ENCODE measurements at places on chromosomes 2 and 18. TPM values are rescaled to one million over a fixed set of nuclear protein-coding genes. Genes with fewer than 3 reads are reported as not detected.

DNA sequence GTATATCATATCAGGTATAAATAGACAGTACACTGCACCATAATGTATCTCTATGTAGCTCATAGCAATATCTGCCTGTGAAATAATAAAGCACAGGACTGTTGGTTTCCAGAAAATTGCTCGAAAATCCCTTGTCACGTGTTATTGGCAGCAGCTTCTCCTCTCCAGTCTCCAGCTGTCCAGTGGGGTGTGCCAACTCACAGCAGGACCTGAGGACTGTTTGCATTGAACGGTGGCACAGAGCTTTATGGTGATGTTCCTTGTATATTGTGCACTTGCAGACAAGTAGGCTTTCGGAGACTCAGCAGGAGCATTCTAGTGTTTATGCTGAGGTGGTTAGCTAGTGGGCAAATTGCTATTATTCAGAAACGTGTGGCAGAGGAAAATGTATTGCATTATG, 182.2 kb upstream of the ATP5MC3 start:
- H3K36me3 ChIP-seq = no peaks in the 10 kb centered on the region
- no peak overlapping the region for H3K4me3 ChIP-seq
- peaks cover 53% of the 10 kb centered on the region for H3K27me3 ChIP-seq
- no peak for DNase-seq
- H3K27ac ChIP-seq = no peak overlapping the region

- no peak overlapping the region for H3K27ac ChIP-seq
- no peaks in the 10 kb centered on the region for H3K36me3 ChIP-seq
- no peak overlapping the region for H3K4me3 ChIP-seq
- DNase-seq = no peak
- no peaks in the 10 kb centered on the region for H3K4me1 ChIP-seq
- no peaks in the 10 kb centered on the region for H3K27me3 ChIP-seq
Observed at GRCh38 chr2:171807831-171808393, 86.1 kb downstream of the SLC25A12 start.

DNA sequence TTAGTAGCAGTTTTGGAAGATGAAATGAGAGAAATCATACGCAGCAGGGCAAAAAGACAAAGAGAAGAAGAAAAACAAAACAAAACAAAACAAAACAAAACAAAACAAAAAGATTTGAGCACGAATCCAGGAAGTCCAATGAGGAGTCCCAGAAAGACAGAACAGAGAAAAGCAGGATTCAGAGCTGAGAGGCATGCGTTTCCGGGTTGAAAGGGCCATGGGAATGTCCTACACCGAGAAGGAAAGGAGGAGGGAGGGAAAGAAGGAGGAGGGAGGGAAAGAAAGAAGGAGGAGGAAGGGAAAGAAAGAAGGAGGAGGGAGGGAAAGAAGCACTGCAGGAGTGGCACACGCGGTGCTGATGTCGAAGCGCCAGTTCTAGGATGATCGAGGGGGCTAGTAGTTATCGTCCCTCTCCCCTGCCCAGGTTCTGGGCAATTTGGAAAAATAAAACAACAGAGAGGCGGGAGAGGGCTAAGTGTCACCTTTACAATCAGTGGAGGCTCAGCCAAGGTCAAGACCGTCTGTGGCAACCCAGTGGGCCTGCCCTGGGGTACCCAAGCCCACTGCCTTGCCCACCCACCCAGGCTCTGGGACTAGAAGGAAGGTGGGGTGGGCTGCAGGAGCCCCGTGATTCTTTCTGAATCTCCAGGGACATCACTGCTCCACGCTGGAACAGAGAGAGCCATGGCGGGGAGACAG, 68.4 kb downstream of the TWIST2 start:
- peak; percentile 2 for DNase-seq
- no peaks in the 10 kb centered on the region for H3K36me3 ChIP-seq
- H3K4me3 ChIP-seq = no peak overlapping the region
- H3K4me1 ChIP-seq = no peaks in the 10 kb centered on the region
- no peaks in the 10 kb centered on the region for H3K27me3 ChIP-seq

GRCh38 chr18:12928641-12929040, 19.2 kb upstream of the SEH1L start:
- H3K4me3 ChIP-seq = no peak overlapping the region
- H3K36me3 ChIP-seq = no peaks in the 10 kb centered on the region
- no peaks in the 10 kb centered on the region for H3K27me3 ChIP-seq
- no peak for DNase-seq

GRCh38 chr2:62197011-62197924, 1.4 kb downstream of the B3GNT2 start:
- peak; percentile 61 for DNase-seq
- H3K27ac ChIP-seq = peak overlapping the region; percentile 96
- H3K4me1 ChIP-seq = peaks cover 15% of the 10 kb centered on the region

DNA sequence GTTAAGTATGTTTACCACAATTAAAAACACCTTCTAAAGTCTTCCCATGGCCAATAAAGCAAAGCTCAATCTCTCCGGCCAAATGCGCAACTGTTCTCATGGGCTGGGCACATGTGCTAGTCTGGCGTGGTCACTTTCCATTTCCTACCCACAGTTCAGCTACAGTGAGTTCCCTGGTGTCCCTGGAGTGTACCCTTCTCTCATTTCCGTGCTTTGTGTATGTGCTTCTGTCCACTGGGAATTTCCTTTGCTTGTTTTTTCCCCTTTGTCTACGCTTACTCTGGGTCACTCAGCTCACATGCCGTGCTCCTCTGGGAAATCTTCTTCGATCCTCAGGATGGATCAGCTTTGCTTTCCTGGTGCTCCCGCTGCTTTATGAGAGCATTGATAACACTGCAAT, 69.6 kb upstream of the GYPC start:
- H3K27me3 ChIP-seq = no peaks in the 10 kb centered on the region
- no peak overlapping the region for H3K4me3 ChIP-seq
- H3K4me1 ChIP-seq = no peaks in the 10 kb centered on the region
- H3K27ac ChIP-seq = peak overlapping the region; percentile 79

- no peak for DNase-seq
- H3K4me1 ChIP-seq = no peaks in the 10 kb centered on the region
- H3K27ac ChIP-seq = no peak overlapping the region
- H3K4me3 ChIP-seq = no peak overlapping the region
Observed at GRCh38 chr18:5879479-5879882, 15.8 kb downstream of the TMEM200C start.

DNA sequence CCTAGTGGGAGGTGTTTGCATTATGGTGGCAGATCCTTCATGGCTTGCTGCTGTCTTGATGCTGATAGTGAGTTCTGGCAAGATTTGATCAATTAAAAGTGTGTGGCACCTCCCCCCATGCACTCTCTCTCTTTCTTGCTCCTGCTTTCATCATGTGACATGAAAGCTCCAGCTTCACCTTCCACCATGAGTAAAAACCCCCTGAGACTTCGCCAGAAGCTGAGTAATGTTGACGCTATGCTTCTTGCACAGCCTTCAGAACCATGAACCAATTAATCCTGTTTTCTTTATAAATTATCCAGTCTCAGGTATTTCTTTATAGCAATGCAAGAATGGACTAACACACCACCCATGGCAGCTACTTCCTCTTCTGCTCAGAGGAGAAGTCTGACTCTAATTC, 2181.4 kb upstream of the PIK3C3 start:
- no peak overlapping the region for H3K27ac ChIP-seq
- DNase-seq = no peak
- H3K27me3 ChIP-seq = no peaks in the 10 kb centered on the region
- no peaks in the 10 kb centered on the region for H3K4me1 ChIP-seq
- no peaks in the 10 kb centered on the region for H3K36me3 ChIP-seq
- H3K4me3 ChIP-seq = no peak overlapping the region

The KYNU gene
- 14.0 TPM for total RNA-seq

The IL37 gene
- not detected for total RNA-seq
